ENCODE measurements at places on chromosomes 12 and 14. TPM values are rescaled to one million over a fixed set of nuclear protein-coding genes. Genes with fewer than 3 reads are reported as not detected.

The TMEM119 gene
- not detected for total RNA-seq

- H3K4me3 ChIP-seq, result peak overlapping the region; percentile 68
- no peak overlapping the region for H3K27ac ChIP-seq
- H3K27me3 ChIP-seq, result peaks cover 2% of the 10 kb centered on the region
- H3K4me1 ChIP-seq, result peaks cover 5% of the 10 kb centered on the region
- no peak for DNase-seq
- H3K36me3 ChIP-seq, result peaks cover 9% of the 10 kb centered on the region
Observed at GRCh38 chr14:75427126-75427481, 718 bp upstream of the JDP2 start.

DNA sequence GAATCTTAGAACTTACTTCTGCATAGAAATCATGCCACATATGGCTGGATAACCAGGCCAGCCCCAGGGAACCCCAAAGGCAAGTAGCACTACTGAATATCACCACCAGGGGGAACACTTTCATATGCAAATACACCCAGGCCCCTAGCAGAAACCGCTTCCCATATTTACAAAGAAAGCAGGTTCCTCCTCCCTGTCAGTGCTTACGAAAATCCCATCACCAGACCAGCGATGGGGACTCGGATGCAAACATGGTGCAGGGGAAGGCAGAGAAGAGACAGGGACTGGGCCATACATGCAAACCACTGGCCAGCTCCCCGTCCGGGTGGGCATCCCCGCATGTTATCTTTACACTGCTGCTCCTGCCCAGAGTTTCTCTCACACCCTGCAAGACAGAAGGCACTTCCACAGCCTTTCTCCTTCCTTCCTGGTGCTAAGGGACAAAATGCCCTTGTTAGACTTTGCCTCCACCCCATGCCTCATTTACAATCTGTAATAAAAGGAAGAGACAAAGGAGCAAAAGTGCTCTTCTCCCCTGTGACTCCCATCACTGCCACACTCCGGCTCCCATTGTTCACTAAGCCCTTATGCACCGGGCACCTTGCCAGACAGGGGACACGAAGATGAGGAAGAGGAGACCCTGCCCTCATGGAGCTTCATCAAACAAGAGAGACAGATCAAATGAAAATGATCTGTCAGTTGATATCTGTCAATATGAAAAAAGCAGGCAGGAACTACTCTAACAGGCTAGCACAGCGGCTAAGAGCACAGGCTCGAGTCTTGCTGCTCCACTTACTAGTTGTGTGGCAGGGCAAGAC, 62.3 kb downstream of the PTPN21 start:
- H3K4me3 ChIP-seq, result no peak overlapping the region
- no peaks in the 10 kb centered on the region for H3K27me3 ChIP-seq

DNA sequence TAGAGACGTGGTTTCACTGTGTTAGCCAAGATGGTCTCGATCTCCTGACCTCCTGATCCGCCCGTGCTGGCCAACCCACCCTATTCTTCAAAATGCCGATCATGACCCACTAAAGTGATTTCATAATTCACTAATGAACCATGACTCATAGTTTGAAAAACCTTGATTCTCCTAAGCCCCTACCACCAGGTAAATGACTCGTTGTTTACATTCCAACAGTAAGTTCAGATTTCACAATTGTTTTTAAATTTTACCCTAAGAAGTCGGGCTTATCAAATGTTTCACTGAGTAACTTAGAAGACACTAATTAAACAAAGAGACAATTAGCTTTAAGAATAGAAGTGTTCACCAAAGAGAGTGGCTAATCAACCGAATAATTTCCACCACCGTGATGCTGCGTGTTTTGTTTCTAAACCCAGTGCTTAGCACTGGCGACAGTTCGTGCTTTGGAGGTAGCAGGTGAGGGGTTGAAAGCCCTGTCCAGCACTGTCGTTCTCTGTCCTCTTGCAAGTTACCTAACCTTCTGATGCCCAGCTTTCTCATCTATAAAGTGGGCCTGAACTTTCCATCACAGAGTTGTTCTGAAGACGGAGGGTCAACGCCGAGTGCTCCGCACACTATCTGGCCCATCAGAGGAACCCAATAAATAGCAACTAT, 136.5 kb downstream of the NTF3 start:
- no peaks in the 10 kb centered on the region for H3K4me1 ChIP-seq
- no peak overlapping the region for H3K4me3 ChIP-seq
- no peak overlapping the region for H3K27ac ChIP-seq
- no peak for DNase-seq
- H3K27me3 ChIP-seq, result no peaks in the 10 kb centered on the region

DNA sequence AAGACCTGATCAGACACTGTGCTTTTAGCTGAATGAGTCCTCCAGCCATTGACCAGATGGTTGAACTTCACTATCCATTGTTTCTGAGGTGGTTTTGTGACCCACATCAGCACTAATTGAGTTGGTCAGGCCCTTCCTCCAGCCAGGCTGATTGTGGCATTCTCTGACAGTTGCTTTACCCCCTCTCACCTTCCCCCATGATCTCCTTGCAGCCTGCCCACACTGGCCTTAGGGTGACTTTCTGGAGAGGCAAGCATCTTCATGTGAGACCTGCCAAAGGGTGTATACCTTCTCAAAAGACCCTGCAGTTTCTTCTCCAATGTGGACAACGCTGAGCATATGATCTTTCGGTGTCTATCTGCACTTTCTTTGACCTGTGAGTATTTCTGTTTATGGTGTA, 83.9 kb downstream of the GPATCH2L start:
- peaks cover 4% of the 10 kb centered on the region for H3K36me3 ChIP-seq
- H3K27me3 ChIP-seq, result no peaks in the 10 kb centered on the region
- H3K4me1 ChIP-seq, result peaks cover 4% of the 10 kb centered on the region
- H3K4me3 ChIP-seq, result no peak overlapping the region
- no peak for DNase-seq

DNA sequence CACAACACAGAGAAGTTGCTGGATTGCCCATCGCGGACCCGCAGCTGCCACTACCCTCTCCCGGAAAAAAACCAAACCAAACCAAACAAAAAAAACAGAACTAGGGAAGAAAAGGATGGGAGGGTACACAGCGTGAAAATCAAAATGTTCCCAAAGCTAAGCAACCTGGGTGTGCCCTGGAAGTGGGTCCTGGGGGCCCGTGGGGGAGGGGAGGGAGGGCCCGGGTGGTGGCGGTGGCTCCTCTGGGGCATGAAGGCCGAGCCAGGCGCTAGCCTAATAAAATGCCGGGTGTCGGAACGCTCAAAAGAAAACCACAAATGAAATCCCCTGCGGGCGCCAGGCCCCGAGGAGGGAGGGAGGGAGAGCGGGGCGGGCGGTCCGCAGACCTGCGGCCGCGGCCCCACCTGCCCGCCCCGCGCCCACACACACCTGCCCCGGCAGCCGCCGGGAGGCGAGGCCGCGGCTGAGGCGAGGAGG, 787 bp downstream of the HECTD4 start:
- no peak overlapping the region for H3K27ac ChIP-seq
- no peaks in the 10 kb centered on the region for H3K4me1 ChIP-seq
- no peaks in the 10 kb centered on the region for H3K36me3 ChIP-seq
- no peaks in the 10 kb centered on the region for H3K27me3 ChIP-seq

DNA sequence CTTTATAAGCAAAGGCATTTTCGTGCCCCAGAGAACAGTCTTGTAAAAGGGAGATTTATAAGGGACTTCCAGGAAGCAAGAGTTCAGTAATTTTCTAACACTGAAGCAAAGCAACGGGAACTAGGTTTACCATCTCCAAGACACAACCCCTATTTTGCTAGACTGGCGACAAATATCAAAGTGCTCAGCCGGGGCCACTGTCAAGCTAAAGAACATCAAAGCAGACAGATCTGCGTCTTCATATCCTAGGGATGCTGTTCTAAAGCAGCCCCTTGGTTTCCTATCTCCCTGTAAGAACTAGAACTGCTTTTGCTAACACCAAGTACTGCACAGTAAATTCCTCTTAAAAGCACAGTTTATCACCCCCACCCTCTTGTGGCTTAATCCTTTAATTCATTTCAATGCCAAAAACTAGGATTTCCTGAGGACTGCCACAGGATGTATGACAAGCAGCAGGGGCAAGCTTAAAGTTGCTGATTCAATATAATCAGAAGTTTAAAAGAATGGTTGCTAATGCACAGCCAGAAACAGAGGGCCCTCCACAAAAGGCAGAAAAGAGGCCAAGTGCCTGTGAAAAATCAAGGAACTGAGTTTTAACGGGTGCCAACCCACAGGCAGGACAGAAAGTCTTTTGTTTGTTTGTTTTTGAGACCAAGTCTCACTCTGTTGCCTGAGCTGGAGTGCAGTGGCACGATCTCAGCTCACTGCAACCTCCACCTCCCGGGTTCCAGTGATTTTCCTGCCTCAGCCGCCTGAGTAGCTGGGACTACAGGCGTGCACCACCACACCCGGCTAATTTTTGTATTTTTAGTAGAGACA, 44.0 kb upstream of the ISM2 start:
- no peaks in the 10 kb centered on the region for H3K27me3 ChIP-seq
- no peak overlapping the region for H3K27ac ChIP-seq
- no peak for DNase-seq
- H3K4me1 ChIP-seq, result no peaks in the 10 kb centered on the region
- no peaks in the 10 kb centered on the region for H3K36me3 ChIP-seq
- H3K4me3 ChIP-seq, result no peak overlapping the region

DNA sequence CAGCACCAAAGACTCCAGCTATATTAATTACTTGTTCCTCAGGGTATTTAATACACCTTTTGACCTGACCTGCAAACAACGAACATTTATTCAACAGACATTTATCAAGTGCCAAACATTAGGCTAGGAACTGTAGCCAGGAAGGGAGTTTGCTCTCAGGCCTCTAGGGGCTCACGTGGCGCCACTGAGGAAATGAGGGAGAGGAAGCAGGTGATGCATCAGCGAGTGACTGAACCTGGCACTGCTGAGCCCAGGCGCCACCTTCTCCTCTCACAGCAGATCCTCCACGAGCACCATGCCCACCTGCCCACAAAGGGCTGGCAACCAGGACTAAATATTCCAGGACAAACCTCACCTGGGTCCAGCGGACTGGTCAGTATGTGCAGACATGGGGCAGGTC, 50.2 kb downstream of the SETD3 start:
- peaks cover 22% of the 10 kb centered on the region for H3K36me3 ChIP-seq
- H3K4me3 ChIP-seq, result no peak overlapping the region
- peak; percentile 69 for DNase-seq
- no peaks in the 10 kb centered on the region for H3K27me3 ChIP-seq
- no peak overlapping the region for H3K27ac ChIP-seq

DNA sequence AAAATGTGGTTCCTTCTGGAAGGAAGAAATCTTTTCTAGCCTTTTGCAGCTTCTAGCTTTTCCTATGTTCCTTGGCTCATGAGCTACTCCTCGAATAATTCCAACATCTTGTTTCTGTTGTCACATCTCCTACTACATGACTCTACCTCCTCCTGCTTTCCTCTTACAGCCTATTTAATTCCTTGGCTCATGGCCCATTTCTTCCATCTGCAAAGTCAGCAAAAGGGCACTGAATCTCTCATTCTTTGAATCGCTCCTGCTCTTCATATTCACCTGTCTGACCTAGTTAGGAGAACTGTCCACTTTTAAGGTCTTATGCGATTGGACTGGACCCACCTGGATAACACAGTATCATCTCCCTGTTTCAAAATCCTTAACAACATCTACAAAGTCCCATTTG, 15.8 kb downstream of the PRKD1 start:
- H3K4me3 ChIP-seq, result no peak overlapping the region
- H3K4me1 ChIP-seq, result no peaks in the 10 kb centered on the region
- H3K36me3 ChIP-seq, result peaks cover 4% of the 10 kb centered on the region
- H3K27ac ChIP-seq, result no peak overlapping the region
- no peak for DNase-seq

DNA sequence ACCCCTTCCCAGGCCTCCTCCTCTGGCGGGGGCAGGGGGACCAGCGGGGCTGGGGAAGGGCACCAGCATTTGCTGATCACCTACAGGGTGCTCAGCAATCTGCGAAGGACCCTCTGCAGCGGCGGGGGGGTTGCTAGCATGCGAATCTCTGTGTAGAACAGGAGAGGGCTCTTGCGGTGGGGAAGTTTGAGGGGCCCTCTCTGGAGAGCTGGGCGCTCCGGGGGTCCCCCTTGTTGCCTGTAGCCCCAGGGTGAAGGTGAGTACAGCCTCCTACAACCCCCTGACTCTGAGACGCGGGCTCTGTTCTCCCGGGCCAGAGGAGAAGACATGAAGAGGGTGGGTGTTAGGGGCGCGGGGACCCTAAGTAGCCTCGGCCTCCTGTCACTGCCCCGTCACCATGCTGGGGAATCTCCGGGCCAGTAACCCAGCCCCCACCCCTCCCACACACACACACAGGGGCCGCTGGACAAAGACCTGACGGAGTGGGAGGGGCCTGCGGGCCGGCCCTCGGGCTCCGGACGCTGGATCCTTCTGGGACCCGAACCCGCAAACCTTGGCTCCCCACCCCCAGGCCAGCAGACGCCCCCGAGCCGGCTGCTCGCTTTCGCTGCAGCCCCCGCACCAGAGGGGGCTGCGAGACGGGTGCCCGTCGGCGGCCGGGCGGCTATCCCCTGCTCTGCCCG, 734 bp downstream of the FIGNL2 start:
- no peaks in the 10 kb centered on the region for H3K36me3 ChIP-seq
- H3K4me3 ChIP-seq, result peak overlapping the region; percentile 87

All from H9 (cell line).